Fibroblast of mammary gland (primary cell): ENCODE measurements at places on chromosomes 2 and 18.

DNA sequence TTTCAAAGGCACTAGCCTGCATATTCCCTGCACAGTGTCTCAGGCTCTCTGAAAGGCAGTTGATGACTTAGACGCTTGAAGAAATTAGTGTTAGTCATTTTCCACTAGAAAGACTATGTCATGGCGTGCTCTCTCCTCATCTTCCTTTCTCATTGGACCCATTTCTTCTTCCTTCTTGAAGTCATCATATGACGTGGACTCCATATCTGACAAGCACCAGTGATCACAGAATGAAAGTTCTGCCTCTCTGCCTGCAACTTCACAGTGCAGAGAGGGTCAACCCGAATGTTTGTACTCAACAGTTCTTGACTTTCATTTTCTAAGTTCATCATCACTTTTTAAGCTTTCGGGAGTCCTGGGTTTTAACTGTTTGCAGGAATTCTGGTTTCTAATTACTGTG lies 63.7 kb upstream of the CYRIA start:
- DNase-seq: no peak

- no peak for DNase-seq
Observed at GRCh38 chr2:38697116-38697840, 31.4 kb downstream of the GALM start.

- DNase-seq: no peak
Observed at GRCh38 chr2:131535526-131535925, 7.8 kb downstream of the CCDC74A start.

DNA sequence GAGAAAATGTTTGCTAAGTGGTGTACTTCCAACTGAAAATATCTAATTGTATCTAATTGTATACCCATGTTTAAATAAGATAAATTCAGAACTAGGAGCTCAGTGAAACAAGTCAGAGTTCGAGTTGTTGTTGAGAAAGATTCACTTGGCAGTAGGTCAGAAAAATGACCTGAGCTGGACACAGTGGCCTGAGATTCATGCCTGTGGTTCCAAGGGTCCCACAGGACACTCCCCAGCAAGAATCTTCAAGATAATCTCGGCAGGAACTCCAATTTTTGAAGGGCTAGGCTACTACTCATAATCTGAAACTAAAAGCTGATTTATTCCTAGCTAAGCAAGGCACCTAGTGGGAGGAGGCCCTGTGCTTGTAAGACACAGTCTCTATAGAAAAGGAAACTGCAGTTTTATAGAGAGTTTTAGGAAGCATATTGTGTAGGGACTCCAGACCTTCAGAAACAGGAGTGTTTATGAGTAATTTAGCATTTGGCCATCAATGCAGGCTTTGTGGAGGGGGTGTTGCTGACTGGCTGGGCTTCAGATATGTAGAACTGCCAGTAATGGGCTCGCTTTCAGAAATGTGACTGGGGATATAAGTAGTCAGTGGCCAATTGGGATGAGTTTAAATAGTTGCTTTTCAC lies 43.2 kb downstream of the SP140 start:
- DNase-seq: peak; percentile 34

DNA sequence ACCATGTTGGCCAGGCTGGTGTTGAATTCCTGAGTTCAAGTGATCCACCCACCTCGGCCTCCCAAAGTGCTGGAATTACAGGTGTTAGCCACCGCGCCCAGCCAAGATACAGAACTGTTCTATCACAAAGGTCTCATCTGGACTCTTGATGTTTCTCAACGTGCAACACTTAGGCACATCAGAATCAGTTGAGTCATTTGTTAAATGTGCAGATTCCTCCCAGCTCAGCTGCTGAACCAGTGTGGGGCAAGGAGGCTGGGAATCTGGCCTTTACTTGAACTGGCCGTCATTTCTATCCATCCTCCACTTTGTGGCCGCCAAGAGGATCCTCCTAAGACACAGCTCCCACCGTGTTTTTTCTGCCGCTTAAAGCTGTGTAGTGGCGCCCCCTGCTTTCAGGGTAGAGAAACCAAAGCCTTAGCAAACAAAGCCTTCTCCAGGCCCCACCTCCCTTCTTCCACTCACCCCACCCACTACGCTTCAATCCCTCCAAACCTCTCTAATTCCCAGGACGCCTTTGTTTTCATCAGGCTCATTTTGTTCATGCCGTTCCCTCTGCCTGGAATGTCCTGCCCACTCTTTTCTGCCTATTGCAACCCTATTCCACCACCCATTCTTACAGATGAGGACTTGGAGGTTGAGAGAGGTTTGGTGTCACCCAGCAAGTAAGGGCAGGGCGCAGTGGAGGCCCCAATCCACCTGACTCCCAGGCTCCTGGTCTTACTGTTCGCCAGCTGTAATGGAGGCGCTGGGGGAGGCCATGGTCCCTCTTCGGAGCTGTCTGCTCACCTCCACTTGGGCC lies 776 bp upstream of the SPEG start:
- DNase-seq: peak; percentile 71

DNA sequence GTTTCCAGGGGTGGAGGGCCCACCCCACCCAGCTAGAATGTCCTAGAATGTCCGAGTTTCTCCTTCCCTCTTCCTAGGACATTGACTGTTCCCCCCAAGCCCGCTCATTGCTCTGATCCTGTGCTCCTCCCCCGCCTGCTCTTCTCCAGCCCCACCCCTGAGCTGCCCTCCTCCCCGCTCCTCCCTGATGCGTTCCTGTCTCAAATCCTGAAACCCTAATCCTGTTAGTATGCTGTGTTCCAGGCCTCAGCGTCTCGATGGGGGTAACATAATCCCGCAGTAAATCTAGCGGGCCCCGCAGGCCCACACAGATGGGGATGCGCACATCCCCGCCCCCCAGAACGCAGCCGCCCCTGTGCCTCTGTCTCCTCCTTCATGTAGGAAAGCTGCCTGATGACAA lies 51.3 kb downstream of the NRP2 start:
- no peak for DNase-seq

DNA sequence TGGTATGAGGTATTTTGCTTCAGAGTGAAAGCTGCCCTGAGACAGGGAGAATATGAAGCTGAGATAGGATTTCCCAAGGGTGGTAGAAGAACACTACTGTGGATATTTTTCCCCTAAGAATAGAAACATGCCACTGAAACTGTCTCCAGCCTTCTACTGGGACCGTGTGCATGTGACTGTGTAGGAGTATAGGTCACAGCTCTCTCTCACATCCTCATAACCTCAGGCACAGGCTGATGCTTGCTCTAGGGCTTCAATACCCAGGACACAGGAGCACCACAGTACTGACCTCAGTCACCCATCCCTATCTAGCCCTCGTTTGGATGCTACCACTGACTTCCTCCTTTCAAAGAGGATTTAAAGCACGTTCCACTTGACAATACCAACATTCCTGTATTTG lies 67.2 kb downstream of the REV1 start:
- no peak for DNase-seq

DNA sequence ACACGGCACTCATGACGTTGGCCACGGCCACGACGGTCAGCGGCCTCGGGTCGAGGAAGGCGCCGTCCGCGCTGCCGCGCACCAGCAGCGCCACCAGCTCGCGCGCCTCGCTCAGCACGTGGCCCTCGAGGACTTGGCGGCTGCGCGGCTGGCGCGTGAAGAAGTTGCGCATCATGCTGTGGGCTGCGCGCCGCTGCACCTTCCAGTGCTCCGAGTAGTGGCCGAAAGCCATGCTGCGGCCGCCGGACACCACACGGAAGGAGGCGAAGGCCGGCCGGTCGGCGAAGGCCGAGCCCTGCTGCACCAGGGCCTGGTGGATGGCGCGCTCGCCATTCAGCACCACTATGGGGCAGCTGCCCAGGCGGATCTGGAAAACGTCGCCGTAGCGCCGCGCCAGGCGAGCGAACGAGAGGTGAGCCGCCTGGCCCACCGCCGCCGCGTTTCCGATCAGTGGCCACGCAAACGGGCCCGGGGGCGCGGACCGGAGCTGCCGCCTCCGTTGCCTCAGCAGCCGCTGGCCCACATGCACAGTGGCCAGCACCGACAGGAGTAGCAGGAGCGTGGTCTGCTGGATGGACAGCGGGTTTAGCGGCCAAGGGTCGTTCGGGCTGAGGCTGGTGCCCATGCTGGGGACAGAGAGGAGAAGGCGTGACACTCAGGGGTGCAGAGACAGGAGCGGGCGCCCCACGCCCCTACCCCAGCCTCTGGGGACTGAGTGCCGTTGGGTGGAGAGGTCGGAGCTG lies 1.0 kb downstream of the CYP1B1 start:
- peak; percentile 34 for DNase-seq

- no peak for DNase-seq
Observed at GRCh38 chr2:7933672-7934071, 748.2 kb upstream of the ID2 start.

GRCh38 chr2:47225061-47225783 lies 70.1 kb upstream of the STPG4 start:
- DNase-seq: peak; percentile 86

DNA sequence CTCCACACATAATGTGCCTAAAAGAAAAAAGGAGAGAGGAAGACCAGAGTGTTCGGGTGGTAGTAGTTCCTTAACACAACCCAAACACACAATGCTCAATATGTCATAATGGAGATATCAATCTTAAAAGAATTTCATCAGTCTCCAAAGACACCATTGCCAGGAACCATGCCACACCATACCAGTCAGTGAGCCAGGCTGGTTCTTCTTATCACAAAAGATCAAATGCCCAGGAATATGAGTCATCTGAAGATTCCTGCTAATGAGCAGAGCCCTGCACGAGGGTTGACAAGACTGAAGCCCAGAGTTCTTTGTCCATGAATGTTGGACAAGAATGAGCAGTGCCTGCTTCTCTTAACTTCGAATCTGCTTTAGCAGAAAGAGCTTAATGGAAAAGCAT lies 262.3 kb downstream of the ZNF516 start:
- no peak for DNase-seq

GRCh38 chr18:68520406-68521075 lies 194.4 kb downstream of the TMX3 start:
- DNase-seq: peak; percentile 66

GRCh38 chr2:223782629-223783028 lies 54.8 kb downstream of the AP1S3 start:
- DNase-seq: no peak

GRCh38 chr2:122643725-122644329 lies 888.4 kb downstream of the TSN start:
- DNase-seq: peak; percentile 95

DNA sequence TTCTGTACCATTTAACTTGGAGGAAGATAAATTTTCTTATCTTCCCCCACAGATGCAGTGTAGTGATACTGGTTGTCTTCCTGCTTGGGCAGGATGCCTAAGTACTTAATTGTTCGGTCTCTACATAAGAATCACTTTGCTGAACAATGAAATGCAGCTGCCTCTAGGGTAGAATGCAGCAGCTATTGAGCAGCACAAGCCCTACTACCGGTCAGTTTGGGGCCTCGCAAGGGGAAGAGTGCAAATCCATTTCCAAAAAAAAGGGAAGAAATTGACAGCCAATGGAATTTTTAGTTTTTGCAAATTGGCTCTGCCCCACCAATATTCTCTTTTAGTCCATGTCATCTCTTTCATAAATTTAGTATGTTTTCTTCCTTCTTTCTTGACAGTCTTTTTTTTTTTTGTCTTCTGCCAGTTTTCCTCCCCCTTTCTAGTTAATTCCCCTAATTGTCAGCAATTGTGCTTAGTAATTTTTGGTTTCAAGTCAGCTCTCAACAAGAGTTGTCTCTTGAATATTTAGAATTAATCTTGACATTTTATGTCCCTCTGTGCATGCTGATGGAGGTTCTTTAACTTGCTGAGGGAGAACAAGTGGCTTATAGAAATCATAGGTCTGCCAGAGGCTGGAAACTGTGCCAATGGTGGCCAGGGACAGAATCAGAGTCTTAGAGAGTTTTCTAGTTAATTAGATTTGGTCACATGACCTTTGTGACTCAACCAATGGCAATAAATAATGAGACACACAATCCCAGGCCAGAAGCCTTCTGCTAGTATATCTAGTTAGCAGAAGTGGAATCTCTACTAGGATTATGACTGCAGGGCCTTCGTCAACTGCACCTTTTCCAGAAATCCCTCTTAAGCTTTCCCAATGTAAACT lies 270.0 kb downstream of the CTNNA2 start:
- DNase-seq: no peak

DNA sequence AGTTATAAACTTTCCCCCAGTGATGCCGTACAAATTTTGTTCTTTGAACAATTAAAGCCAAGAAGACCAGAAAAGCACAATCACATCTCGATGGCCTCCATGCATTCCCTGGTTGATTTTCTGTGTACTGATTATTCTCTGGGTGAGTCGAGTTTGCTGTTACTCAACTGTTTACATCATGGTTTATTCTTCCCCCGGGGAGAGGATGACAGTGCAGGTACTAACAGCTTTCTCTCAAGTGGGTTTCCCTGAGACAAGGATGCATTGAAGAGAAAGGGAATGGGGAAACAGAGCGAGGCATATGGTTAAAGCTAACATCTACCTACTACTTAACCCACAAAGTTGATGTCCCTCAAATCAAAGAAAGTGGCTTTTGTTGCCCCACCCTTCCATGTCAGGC lies 410.8 kb upstream of the FANCL start:
- peak; percentile 3 for DNase-seq

- DNase-seq: no peak
Observed at GRCh38 chr2:39062320-39062719, 58.5 kb downstream of the SOS1 start.

DNA sequence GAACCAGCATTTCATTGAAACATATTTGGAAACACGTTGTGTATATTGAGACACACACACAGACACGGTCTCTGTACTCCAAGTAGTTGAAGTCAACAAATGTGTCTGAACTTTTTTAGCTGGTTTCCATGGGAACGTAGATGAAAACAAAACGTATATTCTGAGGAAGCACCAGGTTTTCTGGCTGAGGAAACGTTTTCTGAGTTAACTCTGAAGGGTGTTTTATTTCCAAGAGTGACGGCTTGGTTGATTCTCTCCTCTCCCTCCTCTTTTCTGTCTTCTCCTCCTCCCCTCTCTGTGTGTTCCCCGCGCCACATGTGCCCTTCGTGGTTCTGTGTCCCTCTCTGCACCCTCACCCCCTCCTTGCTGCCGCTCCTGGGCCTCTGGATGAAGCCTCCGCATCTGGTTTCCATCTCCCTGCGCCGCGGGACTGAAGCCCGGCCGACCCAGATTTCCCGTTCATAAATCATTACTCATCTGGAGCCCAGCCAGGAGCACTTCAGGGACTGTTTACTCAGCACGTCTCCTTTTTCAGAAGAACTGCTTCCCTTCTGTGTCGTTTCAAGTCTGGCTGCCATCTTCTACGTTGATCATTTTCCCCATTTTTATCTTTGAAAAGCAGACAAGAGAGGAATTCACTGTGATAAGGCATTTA lies 122.7 kb downstream of the COL6A3 start:
- peak; percentile 99 for DNase-seq

- peak; percentile 20 for DNase-seq
Observed at GRCh38 chr2:18262601-18263000, 297.9 kb downstream of the RDH14 start.

DNA sequence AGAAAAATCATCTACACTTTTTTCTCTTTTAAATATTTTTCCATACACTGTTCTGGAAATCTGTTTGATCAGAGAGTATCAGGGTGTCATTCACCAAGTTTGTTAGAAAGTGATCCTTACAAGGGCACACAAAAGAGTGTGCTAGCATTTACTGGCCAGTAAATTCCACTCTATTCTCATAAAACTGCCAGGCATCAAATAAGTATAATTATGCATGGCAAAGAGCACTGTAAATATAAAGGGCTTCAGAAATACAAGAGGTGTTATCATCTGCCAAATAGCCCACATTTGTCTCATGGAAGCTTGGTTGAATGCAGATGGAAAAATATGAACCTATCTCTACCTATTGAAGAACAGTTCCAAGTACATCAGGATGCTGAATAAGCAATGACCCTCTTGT lies 847.3 kb upstream of the ACVR2A start:
- no peak for DNase-seq

- peak; percentile 40 for DNase-seq
Observed at GRCh38 chr2:145760781-145761649, 1241.1 kb upstream of the ZEB2 start.
